ENCODE measurements at places on chromosomes 13 and 19.

GRCh38 chr13:99178636-99179035 lies 22.0 kb upstream of the UBAC2 start:
- no peak for DNase-seq

GRCh38 chr13:101835920-101836319 lies 383.4 kb downstream of the ITGBL1 start:
- DNase-seq, result no peak

- DNase-seq, result no peak
Measured at GRCh38 chr13:73903561-73903960, 230.6 kb downstream of the KLF12 start.

- no peak for DNase-seq
Measured at GRCh38 chr13:75460644-75461043, 21.3 kb downstream of the TBC1D4 start.

GRCh38 chr13:96796091-96796633 lies 198.1 kb downstream of the OXGR1 start:
- no peak for DNase-seq

GRCh38 chr13:110705356-110705825 lies 525 bp downstream of the CARS2 start:
- DNase-seq, result no peak

DNA sequence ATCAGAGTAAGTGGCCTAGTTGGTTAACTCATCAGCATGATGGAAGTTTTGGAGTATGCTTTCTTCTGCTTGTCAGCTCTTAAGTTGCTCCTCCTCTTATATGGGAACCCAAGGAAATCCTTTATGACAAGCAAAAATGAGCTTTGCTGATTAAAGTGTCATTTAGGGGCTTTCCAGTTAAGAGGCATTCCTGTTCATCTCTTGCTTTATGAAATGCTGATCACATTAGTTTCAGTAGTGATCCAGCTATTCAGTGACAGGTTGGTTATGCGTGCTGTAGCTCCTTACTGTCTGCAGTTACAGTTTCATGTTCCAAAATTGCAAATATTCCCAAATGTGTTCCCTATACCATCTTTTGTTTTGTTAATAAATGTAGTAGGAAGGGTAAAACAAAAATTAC lies 146.6 kb downstream of the CDK8 start:
- no peak for DNase-seq

DNA sequence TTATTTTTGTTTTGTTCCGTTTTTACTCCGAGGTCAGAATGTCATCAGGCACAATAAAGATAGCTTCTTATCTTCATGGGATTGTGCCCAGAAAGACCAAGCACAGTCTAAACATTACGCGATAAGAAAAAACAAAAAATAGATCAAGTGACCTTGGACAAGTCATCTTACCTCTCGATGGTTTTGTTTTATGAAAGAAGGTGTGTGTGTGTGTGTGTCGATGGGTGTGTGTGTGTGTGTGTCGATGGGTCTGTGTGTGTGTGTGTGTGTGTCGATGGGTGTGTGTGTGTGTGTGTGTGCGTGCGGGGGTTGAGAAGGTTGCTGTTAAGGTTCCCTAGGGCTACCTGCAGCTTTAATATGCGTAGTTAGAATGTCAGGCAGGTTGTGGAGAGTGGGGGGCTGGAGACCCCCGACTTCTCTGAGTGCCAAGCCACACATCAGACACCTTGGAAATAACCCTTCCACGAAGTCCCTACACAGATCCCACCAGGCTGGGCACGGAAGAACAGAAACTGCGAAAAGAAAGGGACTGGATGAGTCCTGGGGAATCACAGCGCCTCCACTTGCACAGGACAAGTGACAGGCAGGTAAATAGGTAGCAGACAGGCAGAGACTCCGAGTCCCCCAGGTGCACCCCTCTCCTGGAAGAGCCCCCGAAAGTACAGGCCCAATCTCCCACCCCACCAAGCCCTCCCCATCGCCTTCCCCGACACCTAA lies 458 bp upstream of the ATP8A2 start:
- no peak for DNase-seq

DNA sequence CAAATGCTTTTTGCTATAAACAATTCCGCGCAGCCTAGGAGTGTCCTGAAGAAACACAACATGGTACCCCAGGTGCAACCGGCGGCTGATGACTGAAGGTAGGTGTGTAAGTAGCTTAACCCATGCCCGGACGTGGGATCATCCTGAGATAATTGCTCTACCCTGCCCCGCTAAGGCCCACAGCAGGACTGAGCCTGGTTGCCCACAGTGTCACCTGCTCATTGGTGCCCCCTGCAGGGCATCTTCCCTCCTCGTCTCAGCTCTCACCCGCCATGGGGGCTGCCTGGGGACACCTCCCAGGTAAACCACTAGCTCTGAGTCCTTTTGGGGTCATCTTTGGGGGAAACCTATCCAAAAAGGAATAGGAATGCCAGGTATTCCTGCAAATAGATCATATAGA lies 22.3 kb downstream of the TMEM161A start:
- peak; percentile 41 for DNase-seq

DNA sequence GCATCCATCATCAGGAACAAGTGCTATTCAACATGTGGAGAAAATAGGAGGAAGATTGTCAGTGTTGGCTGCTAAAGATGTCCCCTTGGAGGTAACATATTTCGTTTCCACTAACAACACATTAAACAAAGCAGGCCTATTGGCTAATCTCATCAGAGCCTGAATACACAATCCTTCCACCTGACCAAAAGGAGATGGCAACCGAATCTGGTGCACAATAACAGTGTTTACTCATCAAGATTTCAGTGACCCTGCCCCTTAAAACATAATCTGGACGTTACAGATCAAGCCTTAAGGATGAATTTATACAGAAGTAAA lies 582.5 kb downstream of the EFNB2 start:
- no peak for DNase-seq

- DNase-seq, result no peak
Measured at GRCh38 chr19:23286477-23286876, 36.3 kb upstream of the ZNF724 start.

- DNase-seq, result no peak
Measured at GRCh38 chr13:23637829-23638228, 67.6 kb downstream of the TNFRSF19 start.

DNA sequence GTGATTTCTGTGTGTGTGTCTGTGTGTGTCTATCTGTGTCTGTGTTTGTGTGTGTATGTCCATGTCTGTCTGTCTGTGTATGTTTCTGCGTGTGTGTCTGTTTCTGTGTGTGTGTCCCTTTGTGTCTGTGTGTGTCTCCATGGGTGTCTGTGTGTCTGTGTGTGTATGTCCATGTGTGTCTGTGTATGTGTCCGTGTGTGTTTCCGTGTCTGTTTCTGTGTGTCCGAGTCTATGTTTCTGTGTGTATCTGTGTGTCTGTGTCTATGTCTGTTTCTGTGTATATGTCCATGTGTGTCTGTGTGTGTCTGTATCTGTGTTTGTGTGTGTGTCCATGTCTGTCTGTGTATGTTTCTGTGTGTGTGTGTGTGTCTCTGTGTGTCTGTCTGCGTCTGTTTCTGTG lies 276.3 kb upstream of the SOX1 start:
- no peak for DNase-seq

- no peak for DNase-seq
Measured at GRCh38 chr19:42113641-42114348, 18.5 kb downstream of the POU2F2 start.

DNA sequence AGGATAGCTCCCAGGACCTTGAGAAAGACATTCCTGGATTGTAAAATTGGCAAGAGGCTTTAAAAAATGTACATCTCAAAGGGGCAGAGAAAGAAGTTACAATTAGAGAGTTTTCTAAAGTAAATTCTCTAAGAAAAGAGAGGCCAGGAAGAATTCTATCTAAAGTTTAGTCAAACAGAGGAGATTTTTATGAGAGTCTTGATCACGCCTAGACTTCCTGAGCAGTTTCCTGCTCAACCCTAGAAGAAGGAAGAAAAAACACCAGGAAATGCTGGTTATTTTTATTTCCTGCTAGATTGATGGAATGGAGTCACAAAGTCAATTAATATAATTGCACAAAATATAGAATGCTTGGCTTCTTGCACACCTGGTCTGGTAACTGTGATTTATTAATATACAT lies 269.1 kb downstream of the PCDH20 start:
- DNase-seq, result no peak
